ENCODE measurements at places on chromosomes 11 and 22.
A peak's percentile ranks its signal among the peaks of the same experiment; 100 is the strongest.

DNA sequence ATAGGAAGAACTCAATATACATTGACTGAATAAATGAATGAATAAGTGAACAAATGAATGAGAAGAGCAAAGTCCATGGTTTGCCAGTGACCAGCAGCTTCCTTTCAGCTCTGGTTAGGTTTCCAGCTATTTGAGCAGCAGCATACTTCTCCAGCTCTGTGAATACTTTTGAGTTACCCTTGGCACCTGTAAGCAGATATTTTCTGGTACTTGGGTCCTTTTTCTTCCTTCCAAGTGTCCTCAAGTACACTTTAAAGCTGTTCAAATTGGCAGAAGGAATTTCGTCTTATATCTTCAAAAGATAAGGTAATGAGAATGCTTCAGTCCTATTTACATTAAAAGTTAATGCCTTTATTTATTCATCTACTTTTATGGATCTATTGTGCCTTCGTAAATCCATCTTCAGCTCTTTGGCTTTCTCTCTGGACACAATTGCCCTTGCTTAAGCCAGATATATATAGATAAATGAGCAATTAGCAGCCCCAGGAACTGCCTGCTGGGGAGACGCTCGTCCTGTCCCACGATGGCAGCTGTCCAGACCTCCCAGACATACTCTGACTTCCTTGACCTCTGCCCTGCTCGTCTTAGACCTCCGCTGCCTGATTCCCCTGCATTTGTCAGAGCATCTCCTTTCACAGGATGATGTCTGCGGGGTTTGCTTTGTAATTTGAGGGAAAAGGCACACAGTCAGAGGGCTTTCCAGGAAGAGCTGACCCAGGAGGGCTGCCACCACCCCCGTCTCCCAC lies 926.3 kb downstream of the OPCML start:
- no peak for DNase-seq

- no peak for DNase-seq
Measured at GRCh38 chr11:10996678-10997077, 138.8 kb upstream of the ZBED5 start.

DNA sequence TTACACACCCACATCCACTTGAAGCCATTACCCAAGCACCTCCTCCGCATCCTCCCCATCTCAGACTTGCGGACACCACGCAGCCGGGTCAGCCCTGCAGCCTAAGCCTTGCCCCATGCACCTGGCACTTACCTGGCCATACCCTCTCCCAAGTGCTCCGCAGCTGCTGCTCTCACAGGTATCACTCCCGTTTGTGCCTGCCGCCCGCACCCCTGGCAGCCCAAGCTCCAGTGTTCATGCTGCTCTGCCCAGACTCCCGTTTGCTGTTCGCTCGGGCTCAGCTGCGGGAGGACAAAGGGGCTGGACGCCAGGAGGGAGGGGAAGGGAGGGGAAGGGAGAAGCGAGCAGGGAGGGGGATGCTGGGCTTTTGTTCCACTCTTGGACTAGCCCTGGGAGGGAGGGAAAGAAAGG lies at the start of gene KLHL35:
Gene KLHL35, minus strand, starts transcription at position 293 of the 411 bp plus-strand sequence. CDS start 2,574 bp downstream, outside the sequence.
- DNase-seq = no peak

GRCh38 chr11:119262668-119263351 lies 54.1 kb downstream of the MCAM start:
- DNase-seq = peak; percentile 39

DNA sequence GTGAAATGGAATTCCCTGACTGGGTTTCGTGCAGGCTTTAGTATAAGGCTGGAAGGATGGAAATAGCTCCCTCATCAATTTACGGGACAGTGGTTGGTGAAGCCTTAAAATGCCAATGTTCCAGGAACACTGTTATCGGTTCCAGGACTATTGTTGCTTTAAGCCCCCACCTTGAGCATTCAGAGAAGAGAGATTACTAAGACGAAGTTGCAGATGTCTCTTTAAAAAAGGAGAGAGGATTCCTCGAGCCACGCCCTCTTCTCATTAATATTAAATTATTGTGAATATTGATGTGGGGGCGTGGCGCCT lies 195 bp upstream of the CREB3L1 start:
- DNase-seq = no peak

GRCh38 chr22:22088658-22089458 lies 106.3 kb upstream of the TOP3B start:
- DNase-seq = no peak

GRCh38 chr11:614623-615503 lies 887 bp downstream of the IRF7 start:
- no peak for DNase-seq

- DNase-seq = no peak
Measured at GRCh38 chr22:26648528-26649388, 8.6 kb upstream of the MIAT start.

DNA sequence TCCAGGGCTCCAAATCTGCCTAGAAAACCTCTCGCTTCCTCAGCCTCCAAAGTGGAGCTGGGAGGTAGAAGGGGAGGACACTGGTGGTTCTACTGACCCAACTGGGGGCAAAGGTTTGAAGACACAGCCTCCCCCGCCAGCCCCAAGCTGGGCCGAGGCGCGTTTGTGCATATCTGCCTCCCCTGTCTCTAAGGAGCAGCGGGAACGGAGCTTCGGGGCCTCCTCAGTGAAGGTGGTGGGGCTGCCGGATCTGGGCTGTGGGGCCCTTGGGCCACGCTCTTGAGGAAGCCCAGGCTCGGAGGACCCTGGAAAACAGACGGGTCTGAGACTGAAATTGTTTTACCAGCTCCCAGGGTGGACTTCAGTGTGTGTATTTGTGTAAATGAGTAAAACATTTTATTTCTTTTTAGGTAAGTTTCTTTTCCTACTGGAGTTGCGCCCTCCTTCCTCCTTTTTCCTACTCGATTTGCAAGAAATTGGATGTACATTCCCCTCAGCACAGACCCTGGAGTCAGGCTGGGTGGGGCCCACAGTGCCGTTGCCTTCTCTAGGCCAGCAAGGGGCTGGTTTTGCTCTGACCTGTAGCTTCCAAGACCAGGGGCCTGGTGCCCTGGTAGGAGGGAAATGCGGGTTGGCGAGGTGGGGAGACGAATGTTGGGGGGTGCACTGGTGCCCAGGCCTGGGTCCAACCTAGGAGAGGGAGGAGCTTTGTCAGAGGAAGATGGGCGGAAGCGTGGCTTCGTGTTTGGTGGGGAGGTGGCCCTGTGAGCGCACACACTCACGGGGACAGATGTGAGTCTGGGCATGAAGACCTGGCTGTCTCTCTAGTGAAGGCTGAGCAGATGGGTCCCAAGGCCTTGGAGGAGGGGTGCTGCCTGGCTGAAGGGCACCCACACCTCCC lies 50.6 kb downstream of the ST14 start:
- no peak for DNase-seq

DNA sequence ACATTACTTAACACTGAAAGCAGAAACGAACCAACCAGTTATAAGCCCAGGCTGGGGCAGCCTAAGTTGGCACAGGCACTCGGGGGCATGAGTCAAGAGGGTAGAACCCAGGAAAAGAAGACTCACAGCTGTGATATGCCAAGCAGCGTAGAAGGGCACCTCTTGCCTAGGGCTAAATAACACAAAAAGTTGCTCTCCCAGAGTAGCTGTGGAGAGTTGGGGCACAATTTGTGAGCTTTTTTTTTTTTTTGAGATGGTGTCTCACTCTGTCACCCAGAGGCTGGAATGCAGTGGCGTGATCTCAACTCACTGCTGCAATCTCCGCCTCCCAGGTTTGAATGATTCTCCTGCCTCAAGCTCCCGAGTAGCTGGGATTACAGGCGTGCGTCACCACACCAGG lies 8.8 kb downstream of the CLMP start:
- DNase-seq = no peak

GRCh38 chr11:132035766-132036165 lies 665.4 kb downstream of the NTM start:
- no peak for DNase-seq

DNA sequence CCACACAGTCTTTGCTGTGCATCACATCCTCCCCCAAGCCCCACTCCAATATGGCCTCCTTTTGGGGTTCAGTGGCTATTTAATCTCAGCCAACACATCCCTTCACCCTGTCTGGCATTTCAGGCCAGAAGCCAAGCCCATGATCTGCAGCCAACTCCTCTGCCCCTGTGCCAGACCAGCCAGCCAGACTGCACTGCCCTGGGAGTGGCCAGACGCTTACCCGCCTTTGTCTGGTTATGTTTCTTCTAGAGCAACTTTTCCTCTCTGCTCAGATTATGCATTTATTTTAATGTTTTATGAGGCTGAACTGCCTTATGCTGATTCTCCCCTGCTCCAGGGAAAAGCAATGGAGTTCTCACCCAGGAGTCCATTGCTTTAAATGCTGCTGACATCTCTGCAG lies 206.7 kb upstream of the TBCEL start:
- no peak for DNase-seq

DNA sequence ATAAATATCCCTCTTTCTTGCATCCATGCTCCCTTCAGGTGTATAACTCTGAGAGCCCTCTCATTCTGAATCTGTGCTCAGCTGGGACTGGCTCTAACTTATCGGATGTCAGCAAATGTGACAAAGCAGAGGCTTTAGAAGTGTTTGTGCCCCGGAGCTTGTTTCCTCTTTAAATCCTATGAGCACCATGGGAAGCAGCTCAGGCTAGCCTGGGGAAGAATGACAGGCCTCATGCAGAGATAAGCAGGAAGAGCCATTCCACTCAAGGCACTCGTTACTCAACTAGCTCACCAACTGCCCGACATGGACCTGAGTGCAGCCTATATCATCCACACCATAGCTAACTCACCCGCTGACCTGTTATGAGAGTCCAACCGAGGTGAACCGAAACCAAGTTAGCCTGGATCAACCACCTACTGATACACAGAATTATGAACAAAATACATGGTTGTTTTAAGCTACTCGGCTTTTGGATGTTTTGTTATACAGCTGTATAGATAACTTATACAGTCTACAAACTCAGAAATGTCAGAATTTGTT lies 990.7 kb downstream of the NTM start:
- no peak for DNase-seq

DNA sequence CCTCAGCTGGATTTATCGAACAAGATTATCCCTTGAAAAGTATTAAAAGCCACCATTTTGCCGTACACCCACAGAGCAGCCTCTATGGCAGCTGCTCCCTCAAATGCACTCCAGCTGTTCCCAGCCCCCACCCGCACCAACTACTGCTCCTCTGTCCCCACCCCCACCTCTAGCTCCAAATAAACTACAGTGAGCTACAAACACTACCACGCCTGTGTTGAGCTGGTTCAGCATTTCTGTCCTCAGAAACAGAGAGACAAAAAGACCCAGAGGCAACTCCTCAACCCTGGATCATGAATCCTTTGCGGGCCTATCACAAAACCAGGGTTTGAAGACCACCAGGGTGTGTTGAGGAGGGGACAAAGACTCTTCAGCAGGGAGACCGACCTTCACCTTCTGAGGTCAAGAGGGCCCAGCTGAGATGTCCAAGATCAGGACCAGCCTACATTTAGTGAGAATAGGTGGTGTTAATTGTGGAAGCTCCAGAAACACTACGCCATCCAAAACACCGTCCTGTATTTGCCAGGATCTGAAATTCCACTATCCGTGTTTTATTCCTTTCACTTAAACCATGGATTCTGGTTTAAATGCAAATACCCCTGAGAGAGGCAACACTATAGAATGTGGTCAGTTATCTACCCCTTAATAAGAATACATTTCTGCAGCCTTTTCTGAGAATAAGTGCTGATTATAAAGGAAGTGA lies 195.9 kb downstream of the DSCAML1 start:
- DNase-seq = no peak

- peak; percentile 66 for DNase-seq
Measured at GRCh38 chr11:76629116-76629852, 41.3 kb downstream of the LRRC32 start.

- no peak for DNase-seq
Measured at GRCh38 chr11:22466351-22466750, 128.2 kb downstream of the SLC17A6 start.

GRCh38 chr11:36186340-36187175 lies 102.7 kb downstream of the COMMD9 start:
- DNase-seq = peak; percentile 86

GRCh38 chr22:24230911-24231656 lies 13.8 kb downstream of the GGT5 start:
- no peak for DNase-seq

DNA sequence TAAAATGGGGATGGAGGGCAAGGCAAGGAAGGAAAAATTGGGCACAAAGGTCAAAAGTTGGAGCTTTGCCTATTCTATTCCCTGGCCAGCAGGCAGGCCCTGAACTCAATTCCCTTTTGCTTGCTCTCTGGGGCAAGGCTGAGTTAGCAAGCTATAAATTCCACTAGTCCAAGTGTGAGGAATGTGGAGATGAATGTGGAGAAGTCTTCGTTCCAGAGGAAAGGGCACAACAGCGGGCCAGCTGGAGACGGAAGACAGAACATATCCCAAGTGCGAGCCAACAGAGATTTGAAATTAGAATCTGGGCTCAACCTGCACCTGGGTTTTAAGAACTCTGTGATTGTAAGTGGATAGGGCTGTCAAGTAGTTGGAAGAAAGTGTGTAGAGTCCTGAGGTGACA lies 29.5 kb upstream of the FZD4 start:
- no peak for DNase-seq

GRCh38 chr11:82718307-82718706 lies 15.4 kb downstream of the FAM181B start:
- DNase-seq = peak; percentile 35

DNA sequence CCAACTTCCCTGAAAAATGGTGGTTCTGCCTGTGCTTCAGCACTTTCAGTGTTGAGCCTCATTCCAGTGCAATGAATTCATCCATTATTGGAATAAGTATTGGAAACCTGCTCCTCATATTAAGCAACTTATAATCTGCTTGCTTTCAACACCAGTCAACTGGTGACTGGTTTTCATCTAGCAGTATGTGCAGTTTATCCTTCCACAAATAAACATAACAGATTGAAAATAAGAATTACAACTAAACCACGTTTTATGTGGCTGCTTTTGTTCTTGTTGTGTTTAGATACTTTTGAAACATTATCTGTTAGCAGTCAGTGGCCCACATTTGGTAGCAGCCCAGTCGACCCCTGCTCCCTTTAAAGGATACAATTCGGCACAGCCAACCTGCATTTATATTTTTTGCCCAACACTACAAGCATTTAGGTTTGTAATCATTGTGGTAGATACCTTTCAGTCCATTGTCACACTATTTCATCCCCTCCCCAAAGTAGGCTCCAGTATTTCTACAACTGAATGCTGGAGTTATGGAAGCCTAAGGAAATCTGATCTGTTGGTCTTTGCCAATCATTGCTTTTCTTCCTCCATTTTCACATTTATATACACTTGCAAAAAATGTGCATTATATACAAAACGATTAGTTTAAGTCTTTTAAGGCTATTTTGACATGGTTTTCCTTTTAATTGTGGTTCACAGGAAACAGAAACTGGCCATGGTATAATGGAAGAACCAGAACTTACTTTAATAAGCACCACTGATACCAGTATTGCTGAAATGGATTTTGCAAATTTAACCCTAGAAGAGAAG lies 13.1 kb downstream of the TAF1D start:
- DNase-seq = peak; percentile 58

GRCh38 chr22:37701141-37701786 lies 4.4 kb downstream of the TRIOBP start:
- no peak for DNase-seq

GRCh38 chr22:19772673-19773469 lies 12.3 kb downstream of the TBX1 start:
- no peak for DNase-seq

- peak; percentile 76 for DNase-seq
Measured at GRCh38 chr11:47863189-47863897, 15.2 kb upstream of the NUP160 start.
